NAMALWA (cell line): ENCODE measurements at places on chromosomes 6 and 20.

DNA sequence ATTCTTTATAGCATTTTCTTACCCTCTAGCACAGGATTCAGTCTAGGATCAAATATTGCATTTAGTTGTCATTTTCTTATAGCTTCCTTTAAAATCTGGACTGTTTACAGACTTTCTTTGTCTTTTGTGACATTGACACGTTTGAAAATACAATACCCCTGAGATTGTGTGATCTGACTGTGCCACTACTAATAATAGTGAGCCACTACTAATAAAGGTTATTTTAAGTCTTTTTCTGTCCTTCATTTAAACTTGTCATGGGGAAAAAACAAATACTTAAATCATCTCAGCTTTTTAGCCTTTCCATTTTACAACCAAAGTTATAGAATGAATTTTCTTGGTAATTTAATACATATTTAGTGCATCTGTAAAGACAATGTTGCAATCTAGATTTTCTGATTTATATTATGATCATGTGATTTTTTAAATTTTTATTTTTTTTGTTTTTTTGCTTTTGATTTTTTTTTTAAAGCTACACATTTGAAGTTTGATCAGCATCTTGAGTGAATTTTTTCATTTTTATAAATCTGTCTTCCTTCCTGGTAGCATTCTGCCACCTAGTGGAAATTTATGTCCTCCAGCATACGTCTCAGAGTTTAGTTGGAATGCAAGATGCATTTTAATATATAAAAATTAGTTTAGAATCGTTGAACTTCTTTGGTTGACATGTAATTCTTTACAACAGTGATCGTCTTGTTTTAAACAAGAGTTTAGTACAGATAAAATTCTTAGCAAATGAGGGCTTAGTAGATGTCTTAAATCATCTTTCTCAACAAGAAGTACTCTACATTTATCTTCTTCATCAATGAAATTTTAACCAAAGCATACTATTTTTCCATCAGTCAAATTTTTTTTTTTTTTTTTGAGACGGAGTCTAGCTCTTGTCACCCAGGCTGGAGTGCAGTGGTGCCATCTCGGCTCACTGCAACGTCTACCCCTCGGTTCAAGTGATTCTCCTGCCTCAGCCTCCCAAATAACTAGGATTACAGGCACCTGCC lies 119.4 kb downstream of the NCOA3 start:
- DNase-seq = peak; percentile 80

DNA sequence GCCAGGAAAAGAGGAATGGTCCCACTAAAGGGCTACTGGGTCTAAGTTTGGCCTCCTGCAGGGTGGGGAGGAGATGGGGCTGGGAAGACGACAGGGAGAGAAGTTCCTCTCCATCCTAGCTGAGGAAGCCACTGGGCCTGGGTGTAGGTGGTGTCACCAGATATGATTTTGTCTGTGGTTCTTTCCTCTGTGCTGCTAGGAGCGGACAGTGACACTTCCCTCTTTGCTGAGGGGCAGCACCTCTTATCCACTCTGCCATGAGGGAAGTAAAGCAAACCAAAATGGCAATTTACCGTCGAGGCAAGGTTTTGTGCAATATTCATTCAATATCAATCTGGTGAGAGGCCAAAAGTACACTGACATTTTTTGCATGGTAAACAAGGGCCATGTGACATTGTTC lies 33.0 kb upstream of the NR2E1 start:
- no peak for DNase-seq

DNA sequence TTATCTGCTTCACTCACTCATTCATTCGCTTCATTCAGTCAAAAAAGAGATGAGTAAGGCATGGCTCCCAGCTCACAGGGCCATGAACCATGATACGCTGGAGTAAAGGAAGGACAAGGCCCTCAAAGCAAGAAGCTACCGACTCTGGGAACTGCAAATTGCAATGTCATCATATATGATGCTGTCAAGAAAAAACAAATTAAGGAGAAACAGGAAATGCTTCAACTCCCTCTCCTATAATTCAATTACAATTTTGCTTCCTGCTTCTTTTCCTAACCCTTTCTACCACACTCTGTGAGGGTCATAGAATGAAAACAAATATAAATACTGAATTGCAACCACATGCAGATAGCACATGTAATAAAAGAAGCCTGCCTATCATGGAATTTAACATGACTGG lies 725.7 kb upstream of the FLRT3 start:
- DNase-seq = no peak

DNA sequence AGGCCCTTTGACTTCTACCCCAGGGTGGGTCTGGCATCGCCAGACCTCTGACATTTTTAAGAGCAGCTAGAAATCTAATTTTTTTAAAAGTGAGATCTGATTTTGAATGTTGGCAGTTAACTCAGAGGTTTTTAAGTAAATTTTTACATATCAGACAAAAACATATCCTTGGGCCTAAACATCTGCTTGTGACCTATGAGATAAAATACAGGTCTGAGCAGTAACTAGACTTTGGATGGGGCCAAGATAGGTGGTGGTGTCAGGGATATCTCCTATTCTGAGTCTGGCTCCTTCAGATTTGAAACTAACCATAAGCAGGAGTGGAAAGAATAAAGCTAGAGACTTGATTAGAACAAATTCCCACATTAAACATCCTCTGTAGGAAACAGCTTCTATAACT lies 17.6 kb downstream of the RALY start:
- no peak for DNase-seq

GRCh38 chr6:166156942-166157341 lies 10.7 kb downstream of the TBXT start:
- DNase-seq = no peak

DNA sequence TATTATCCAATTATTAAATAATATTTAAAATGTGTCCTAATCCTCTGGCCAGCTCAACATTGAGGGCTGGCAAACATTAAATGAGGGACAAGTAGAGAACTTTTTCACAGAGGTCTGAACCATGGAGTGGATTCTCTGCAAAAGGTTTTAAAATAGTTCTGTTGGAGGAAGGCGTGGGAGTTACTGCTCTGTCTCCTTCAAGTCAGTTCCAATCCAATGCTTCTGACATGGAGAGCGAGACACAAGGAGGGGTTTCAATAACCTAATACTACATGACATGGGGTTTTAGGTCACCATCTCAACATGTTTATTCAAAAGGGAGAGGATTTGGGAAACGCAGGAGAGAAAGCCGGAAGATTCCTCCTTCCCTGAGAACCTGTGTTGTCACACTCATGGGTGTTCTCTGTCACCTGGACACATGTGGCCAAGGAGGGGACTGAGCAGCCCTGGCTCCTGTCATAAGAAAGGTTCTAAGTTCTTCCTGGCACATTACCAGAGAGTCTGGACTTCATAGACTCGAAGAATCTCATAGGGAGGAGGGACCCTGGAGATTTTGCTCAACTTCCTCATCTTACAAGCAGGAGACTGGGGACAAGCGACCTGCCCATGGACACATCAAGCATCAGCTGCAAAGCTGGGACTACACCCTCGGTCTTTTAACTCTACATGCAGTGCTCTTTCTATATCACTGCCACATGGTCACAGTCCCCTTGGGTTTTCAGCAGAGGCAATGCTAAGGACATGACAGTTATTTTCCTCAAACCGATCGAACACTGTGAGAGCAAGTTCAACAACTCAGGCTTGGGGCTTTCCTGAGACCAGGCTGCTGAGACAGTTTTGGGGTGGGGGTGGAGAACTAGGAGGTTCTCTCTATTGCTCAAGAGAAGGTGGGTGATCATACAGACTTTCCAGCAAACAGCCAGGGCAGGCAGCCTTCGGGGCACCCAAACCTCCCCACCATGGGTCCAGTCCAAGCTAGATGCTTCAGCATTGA lies 38.6 kb downstream of the PRDM1 start:
- DNase-seq = no peak

DNA sequence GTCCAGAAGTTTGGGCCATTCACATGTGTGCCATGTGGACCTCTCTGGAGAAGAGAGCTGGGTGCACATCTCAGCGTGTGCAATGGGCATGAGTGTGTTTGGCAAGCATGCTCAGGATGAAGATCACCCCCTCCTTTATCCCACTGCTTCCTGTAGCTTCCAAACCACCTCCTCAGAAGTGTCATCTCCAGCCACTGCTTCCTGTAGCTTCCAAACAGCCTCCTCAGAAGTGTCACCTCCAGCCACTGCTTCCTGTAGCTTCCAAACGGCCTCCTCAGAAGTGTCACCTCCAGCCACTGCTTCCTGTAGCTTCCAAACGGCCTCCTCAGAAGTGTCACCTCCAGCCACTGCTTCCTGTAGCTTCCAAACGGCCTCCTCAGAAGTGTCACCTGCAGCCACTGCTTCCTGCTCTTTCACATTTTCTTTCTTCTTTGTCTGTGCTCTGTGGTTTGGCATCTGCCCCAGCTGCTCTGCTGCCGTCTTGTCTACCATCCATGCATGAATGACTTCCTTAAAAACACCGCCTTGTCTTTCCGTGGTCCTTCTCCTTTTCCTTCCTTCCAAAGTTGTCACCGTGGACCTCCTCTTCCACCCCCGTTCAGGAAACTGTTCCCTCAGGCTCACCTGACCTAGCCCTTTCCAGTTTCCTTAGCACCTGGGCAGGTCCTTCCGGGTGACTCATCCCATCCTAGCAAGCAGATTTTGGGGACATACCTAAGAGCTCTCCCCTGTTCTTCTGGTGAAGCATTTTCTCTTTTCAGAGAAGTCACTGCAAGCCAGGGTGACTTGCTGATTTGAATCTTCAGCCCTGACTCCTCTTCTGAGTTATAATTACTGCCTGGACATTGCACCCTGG lies 43.5 kb upstream of the TIAM2 start:
- peak; percentile 85 for DNase-seq

- DNase-seq = peak; percentile 67
These were observed 300.2 kb downstream of the UTRN start for GRCh38 chr6:144585217-144585814.

GRCh38 chr20:38134427-38135270 lies 30.4 kb downstream of the TGM2 start:
- no peak for DNase-seq

- DNase-seq = no peak
These were observed 297.7 kb downstream of the DHX35 start for GRCh38 chr20:39259808-39260207.

- DNase-seq = no peak
These were observed 30.5 kb upstream of the SNRPB2 start for GRCh38 chr20:16699293-16699692.

GRCh38 chr20:40688129-40689099 lies 622 bp downstream of the MAFB start:
- no peak for DNase-seq

DNA sequence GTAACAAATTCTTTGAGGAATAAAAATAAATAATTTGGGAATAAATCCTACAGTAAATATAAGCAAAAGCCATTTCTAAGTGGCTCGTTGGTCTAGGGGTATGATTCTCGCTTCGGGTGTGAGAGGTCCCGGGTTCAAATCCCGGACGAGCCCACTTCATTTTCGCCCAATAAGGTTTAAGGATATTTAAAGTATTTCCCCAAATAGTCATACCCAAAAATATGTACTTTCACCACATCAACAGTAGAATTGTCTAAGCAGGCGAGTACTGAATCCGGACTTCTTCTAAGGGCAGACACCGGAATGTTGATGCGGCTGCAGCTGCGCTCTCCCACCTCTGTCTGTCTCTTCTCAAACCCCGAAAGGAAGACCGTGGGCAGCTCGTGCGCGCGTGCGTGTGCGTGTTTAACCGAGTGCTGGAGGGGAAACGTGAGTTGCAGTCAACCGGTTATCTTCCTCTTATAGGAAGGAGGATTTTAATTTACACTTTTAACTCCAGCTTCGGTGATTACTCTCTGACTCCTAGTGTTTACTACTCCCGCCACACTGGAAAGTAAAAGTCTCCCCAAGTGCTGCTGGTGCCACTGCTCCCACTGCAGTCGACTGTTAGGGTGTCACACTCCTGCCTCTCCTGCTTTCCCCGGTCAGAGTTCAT lies 155.7 kb upstream of the PRSS16 start:
- DNase-seq = peak; percentile 55

- no peak for DNase-seq
These were observed 360.7 kb upstream of the ZFP64 start for GRCh38 chr20:52552181-52552872.

DNA sequence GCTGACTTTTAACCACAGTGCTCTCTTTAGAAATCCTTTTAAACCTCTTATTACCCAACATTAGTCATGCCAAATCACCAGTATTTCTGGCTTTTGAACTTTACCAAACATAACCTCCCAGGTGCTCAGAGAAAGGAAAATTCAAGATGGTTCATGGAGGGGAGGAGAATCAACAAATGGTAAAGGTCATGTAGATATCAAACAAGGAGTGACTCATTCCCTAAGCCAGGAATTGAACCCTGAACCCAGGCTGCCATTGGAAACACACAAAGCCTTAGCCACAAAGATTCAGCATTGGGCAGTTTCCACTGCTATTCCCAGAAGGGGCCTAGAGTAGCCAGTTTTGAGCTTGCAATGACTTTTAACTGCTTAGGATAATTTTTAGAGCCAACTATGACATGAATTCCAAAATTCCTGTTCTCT lies 21.6 kb upstream of the ENTPD6 start:
- no peak for DNase-seq

GRCh38 chr6:167565884-167566599 lies 241.2 kb downstream of the TTLL2 start:
- no peak for DNase-seq
